ENCODE measurements at places on chromosomes 1 and 21. TPM values are rescaled to one million over a fixed set of nuclear protein-coding genes. Genes with fewer than 3 reads are reported as not detected.

- no peak for DNase-seq
These were observed 23.7 kb downstream of the SKI start for GRCh38 chr1:2251786-2252185.

DNA sequence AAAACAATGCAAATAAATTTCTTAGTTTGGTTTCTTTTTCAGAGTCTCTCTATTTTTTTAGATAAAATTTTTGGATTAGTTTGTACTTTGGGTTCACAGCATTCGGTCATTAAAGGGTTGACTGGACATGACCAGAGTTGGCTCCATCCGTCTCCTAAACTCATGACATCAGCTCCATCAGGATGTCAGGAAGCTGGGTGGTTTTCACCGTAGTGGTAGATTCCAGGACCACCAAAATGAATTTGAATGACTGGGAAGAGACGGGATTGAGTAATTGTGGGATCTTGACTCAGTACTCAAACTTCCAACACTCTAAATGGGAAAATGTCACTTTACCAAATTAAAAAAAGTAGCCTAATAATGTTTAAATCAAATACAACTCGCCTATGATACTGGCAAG, 279.2 kb upstream of the DUSP10 start:
- DNase-seq = no peak

GRCh38 chr1:99979091-99979490, 9.3 kb downstream of the SLC35A3 start:
- no peak for DNase-seq

The RPL22 gene
- 128 TPM for total RNA-seq

Data from stomach (tissue), 19 donors.